Stimulated activated CD8-positive, alpha-beta memory T cell treated with anti-CD3 and anti-CD28 coated beads, Interleukin-4, amount 100 ng/mL, for 24 hours (primary cell): ENCODE measurements at places on chromosomes 1 and 21.

DNA sequence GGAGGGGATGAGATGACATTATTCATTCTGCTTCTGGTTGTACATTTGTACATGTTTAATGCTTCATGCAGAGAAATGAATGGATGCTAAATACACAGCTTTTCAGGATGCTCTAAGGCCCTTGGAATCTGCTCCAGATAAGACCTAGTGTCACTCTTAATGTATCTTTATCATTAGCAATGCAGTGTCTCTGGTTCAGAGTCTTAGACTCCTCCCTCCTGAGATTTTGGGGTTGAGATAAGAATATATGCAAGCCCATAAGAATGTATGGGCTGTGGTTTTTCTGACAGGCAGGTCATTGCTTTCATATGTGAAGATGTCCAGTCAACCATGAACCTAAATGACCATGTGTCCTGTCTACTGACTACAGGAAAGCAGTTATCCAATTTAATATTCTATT lies 415.5 kb downstream of the RPS6KC1 start:
- no peak for DNase-seq

DNA sequence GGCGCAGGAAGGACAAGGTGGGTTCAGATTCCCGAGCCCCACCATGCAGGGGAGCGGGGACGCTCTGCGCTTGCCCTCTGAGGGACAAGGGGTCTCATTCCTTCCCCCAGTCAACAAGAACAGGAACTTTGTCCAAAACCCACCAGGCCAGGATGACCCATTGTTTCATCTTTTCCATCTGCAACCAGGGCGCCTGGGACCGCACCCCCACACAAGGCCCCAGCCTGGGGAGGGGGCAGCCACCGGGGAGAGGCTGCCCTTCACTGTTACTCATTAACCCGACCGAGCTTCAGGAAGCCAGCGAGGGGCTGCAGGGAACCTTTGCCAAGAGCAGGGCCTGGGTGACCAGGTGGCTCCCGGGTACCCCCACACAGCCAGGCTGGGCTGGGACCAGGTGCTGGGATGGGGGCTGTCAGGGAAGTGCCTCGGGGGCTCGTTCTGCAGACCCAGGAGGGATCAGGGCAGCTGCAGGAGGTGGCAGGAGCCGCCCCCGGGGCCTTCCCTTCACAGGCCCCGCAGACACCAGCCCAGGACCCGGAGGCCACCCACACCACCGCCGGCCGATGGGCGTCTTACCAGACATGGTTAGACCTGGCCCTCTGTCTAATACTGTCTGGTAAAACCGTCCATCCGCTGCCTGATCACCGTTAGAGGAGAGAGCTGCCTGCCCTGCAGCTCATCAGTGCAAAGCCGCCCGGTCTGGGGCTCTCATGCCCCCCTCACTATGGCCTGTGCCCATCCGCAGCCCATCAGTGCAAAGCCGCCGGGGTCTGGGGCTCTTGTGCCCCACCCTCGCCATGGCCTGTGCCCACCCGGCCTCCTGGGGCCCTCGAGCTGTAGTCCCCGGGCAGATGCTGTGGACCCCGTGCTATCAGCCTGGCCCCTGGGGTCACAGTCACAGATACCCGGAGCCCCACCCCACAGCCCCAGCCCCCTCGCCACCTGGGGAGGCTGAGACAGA lies 4.9 kb upstream of the TTLL10 start:
- no peak for DNase-seq

GRCh38 chr1:36092166-36092797 lies 3.6 kb downstream of the ADPRS start:
- no peak for DNase-seq

GRCh38 chr1:167194182-167194581 lies 26.5 kb upstream of the POU2F1 start:
- DNase-seq, result no peak

GRCh38 chr1:207298186-207298585 lies 23.3 kb upstream of the CD55 start:
- DNase-seq, result no peak

- no peak for DNase-seq
Observed at GRCh38 chr1:226627050-226627755, 78.6 kb downstream of the STUM start.

DNA sequence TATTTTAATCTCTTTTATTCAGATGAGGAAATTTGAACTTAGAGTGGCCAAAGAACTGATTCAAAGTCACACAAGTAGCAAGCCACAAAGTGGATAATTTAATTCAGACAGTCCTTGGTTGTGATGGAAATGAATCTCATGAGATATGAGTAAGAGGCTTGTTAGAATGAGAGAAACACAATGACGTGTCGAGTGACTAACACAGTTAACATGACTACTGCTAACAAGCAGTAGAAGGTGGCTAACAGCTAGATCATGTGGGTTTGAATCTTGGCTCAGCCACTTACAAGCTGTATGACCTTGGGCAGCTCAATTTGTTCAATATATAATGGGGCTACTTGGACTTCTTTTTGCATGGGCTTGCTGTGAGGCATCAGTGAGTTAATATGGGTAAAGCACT lies 104.5 kb upstream of the LMO4 start:
- no peak for DNase-seq

DNA sequence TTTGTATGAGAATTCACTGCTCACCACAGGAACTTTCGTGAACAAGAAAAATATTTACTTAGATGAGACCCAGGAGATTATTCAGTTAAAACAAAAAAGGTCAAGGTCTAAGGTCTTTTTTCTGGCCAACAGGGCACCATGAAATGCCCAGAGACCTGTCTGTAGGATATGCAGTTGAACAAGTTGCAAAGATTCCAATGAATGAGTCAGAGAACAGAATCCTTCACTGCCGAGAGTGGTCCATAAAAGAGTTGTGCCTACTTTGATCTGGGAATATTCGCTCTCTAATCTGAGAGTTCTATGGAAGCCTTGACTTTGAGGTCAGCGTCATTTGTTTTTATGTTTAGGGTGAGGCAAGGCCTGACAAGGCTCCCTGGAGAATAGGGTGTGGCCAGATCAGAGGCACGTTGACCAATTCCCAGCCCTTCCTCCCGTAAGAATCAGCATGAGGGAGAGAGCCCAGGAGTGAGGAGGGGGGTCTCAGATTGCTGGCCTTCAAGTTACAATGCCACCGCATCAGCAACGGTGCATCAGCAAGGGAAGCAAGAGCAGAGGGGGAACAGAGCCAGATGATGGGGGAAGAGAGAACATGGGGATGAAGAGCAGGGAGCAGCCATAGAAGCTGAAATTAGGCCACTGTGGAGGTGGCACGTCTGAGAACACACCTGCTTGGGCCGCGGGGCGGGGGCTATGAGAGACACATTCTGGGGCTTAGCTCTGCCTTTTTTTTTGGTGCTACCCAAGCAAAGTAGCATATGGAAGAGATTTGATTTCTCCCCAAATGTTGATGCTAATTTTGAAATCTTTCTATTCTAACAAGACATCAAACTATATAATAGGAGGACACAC lies 206.4 kb upstream of the RAB4A start:
- DNase-seq, result no peak

DNA sequence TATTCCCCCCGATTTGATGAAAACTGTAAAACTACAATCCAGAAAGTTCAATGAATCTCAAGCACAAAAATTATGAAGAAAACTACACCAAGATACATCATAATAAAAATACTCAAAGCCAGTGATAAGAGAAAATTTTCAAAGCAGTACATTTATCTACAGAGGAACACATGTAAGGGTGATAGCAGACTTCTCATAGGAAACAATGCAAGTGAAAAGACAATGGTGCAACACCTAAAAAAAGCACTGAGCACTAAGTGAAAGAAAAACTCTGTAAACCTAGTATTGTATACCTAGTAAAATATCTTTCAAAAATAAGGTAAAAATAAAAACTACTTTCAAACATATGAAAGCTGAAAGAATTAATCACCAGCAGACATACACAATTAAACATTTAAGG lies 76.1 kb upstream of the IRF2BP2 start:
- no peak for DNase-seq

DNA sequence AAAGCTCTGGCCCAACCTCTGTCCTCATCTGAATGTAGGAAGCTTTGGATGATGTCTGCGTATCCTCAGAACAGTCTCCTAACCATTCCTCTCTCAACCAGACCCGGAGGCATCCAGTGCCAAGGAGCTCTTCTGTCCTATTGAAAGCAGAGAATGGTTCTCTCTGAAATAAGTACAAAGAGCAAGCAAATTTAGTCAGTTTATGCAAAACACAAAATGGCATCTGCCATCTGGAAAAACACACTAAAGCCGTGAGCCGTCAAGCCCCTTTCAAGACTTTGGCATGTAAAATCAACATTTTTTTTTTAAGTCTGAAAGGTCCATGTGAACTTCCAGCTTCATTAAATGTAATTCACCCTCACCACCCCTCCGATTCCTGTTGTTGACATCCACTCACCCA lies 21.7 kb upstream of the PROX1 start:
- DNase-seq, result no peak

- no peak for DNase-seq
Observed at GRCh38 chr1:5901150-5901549, 91.1 kb downstream of the NPHP4 start.

GRCh38 chr1:150560576-150561253 lies 11.5 kb downstream of the ADAMTSL4 start:
- peak; percentile 78 for DNase-seq

GRCh38 chr1:223068900-223069665 lies 74.0 kb downstream of the TLR5 start:
- DNase-seq, result no peak

- DNase-seq, result no peak
Observed at GRCh38 chr1:33047839-33048305, 11.2 kb upstream of the AK2 start.

DNA sequence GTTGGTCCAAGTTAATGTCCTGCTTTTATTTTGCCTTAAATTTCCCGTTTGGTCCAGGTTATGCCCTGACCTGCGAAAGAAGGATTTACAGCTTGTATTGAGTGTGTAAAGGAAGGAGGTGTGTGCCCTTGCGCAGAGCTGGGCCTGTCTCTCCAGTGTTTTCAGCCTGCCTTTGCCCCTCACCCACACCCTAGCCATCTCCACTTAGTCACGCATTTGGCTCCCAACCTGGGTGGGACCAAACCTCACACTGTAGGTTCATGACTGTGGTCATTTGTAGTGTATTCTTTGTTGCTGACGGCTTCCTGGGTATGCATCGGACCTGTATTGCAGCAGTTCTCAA lies 572 bp upstream of the SRSF10 start:
- peak; percentile 34 for DNase-seq

DNA sequence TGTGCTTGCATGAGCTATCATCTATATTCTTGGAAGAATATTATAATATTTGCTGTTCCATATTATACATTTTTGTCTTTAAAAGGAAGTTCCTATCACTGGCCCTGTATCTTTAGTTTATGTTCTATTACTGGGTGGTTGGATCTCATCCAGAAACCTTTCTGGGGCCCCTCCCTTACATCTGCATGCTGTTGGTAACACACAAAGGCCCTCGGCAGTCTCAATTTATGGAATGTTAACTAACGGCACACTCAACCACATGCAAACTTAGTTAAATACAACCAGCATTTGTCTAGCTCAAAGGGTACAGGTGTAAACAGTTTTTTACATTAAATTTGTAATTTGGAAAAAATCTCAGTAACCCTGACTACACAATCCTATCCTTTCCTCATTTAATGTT lies 9.7 kb upstream of the HYI start:
- no peak for DNase-seq

DNA sequence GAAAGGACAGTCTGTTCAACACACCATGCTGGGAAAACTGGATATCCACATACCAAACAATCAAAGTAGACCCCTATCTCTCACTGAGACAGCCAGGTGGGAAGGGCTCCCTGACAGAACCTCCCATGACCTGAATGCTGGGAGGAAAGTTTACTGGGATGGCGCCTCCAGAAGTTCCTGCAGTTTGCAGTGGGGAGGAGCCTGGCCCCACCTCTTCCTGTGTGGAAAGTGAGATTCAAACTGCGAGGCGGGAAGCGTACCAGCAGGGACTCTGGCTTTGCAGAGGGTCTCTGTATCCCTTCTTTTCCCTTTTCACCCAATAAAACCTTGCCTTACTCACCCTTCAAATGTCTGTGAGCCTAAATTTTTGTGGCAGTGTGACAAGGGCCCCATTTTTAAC lies 190.7 kb downstream of the HHIPL2 start:
- no peak for DNase-seq

DNA sequence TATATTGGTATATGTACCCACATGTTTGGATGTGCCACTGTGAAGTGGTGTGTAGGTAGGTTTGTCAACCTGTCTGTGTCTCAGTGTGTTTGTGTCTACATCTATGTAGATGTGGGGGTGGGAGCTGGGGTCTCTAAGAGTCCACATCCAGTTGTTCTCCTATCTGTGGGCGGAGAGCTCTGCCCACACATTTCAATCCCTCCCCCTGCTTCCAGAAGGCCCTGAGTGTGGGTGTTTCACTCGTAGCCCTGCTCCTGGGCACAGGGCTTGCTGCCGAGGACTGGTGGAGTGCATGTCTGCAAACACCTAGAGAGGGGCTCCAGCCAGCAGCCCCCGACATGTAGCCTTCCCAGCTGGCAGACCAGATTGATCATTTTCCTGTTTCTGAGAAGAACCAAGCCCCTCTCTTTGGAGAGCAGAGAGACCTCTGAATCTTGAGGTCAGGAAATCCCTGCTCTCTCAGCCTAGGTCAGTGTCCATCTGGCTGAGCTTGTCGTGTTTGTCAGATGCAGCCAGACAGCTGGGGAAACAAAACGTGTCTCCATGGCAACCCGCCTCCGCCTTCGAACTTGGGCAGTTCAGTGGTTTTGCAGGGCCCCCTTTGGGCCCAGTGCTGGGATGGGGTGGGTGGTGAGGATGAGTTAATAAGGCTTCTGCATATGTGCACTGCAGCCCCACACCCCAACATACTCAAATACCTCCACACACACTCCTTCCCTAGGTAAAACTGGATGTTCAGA lies 31.2 kb upstream of the SYNC start:
- DNase-seq, result no peak

DNA sequence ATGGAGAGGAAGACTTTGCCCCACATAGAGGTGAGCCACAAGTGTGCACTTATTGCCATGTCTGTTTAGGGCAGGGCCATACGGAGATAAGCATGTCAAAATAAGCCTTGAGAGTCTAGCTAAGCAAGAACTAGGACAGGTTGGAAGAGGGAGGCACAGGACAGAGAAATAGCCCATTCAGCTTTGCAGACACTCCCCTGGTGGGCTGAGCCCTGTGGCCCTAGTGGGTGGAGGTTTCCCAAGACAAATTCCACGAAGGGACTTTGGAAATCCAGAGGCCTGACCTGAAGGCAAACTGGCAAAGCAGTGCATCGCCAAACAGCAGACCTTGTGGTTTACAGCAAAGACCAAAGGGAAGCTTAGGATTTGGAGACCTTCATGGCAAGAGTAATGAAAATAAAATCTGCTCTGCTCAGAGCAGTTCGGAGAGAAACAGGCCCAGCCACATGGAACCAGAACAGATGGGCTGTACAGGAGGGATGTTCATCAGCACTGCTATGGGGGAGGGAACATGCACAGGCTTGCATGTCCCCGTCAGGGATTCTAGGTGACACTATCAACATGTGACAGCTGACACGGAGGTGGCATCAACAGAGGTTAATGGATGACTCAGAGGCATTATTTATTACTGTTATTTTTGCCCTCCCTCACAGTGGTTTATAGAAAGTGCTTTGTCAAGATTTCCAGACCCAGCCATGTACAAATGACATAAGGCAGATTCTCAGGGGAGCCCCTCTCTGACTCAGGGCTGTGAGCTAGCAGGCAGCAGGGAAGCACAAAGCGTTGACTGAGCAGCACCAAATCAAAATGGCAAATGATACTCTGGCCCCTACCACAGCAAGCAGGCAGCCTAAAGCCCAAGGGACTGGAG lies 90.1 kb upstream of the IRF2BP2 start:
- no peak for DNase-seq
